Activated CD4-positive, alpha-beta T cell treated with anti-CD3 and anti-CD28 coated beads, Interleukin-2, amount 10 ng/mL, durations not matched to agents 24 days and 14 days (primary cell): ENCODE measurements at places on chromosomes 13 and 19. TPM values are rescaled to one million over a fixed set of nuclear protein-coding genes. Genes with fewer than 3 reads are reported as not detected.

Gene ZNF667
- total RNA-seq = not detected in 2 replicates

Gene TMTC4
- total RNA-seq = 22.5 and 25.3 TPM in 2 replicates

Gene ICAM5
- 3.0 and 3.8 TPM in 2 replicates for total RNA-seq

Gene ELSPBP1
- total RNA-seq = not detected in 2 replicates

Gene CPT1C
- 3.4 and 3.6 TPM in 2 replicates for total RNA-seq

DNA sequence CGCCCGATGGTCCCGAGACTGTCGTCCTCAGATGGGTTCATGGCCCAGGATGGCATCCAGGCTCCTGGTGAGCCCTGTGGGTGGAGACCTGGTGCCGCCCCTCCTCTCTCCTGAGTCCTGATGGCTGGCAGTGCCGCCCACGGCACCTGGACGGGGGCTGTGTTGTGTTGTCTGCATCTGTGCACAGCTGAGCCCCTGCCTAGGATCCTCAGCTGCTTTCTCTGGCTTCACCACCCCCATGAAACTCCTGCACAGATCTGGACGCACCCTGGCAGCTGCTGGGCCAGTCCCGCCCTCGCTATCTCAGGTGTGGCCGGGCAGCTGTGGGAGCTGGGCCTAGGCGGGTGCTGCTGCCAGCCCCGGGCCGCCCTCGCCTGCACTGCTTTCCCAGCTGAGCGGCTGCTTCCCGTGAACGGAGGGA, 27.7 kb downstream of the MCF2L start:
- H3K36me3 ChIP-seq = no peaks in the 10 kb centered on the region
- H3K27ac ChIP-seq = no peak overlapping the region
- no peak overlapping the region for H3K4me3 ChIP-seq
- no peaks in the 10 kb centered on the region for H3K27me3 ChIP-seq
- H3K4me1 ChIP-seq = no peaks in the 10 kb centered on the region

DNA sequence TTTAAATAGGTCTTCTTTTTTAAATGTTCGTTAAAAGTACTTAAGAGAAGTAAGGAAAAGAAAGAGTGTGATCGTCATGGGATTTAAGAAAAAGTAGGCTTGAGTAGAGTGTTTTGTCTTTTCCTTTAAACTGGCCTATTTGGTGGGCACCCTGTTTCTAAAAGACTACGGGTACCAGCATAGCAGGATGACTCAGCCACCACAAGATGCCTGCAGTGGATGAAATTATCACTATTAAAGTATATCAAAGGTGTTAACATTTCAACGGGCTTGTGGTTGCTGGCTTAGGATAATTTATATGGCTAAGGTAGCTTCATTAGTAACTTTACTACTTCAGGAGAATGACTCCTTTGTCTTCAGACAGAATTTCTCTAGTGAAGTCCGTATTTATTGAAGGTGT, 112.6 kb downstream of the STARD13 start:
- H3K27me3 ChIP-seq = no peaks in the 10 kb centered on the region
- DNase-seq = no peak
- H3K36me3 ChIP-seq = no peaks in the 10 kb centered on the region
- H3K4me1 ChIP-seq = peaks cover 8% of the 10 kb centered on the region
- no peak overlapping the region for H3K27ac ChIP-seq

DNA sequence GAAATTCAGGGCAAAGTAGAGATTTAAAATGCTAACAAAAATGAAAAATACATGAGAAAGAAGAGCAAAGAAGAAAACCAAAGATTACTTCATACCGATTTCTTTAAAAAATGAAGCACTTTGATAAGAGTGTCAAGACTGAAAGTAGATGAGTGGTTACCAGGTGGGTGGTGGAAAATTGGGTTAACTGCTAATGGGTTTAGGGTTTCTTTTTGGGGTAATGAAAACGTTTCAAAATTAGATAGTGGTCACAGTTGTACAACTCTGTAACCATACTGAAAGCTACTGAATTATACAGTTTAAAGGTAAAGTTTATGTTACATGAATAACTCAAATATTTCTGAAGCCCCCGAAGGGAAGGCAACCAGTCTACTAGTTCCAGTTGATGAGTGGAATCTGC, 179.4 kb downstream of the NDFIP2 start:
- no peak overlapping the region for H3K4me3 ChIP-seq
- H3K27me3 ChIP-seq = peaks cover 13% of the 10 kb centered on the region

DNA sequence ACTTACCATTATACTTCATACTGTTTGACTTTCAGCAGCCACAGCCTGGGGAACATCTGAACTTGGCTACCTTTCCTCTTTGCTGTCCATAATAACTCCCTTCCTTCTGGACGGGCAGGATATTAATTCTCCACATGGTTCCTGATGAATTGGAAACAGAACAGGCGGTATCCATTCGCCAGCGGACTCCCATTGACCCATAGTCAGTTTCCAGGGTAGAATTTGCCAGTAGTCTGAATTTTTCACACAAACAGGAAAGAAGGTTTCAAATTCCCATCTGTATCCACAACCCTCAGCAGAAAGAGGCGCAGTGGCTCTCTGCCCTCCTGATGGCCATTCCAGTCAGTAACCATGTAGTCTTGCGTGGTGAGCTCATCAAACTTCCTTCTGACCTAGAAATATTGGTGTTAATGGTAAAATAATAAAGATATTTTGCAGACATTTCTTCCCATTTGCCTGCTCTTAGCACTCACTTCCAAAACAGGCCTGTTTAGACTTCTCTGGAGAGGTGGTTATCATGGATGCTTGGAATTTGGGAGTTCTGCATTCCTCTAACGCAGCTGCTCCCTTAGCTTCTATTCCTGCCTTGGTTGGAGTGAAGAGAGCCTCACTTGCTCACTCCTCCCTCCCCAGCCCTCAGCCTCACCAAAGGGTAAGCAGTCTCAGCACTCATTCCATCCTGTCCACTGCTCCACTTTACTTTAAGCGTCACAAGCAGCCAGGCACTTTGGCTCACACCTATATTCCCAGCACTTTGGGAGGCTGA, 75.0 kb upstream of the OXGR1 start:
- no peaks in the 10 kb centered on the region for H3K36me3 ChIP-seq
- no peak overlapping the region for H3K4me3 ChIP-seq
- no peak overlapping the region for H3K27ac ChIP-seq

- peaks cover 19% of the 10 kb centered on the region for H3K4me1 ChIP-seq
- H3K4me3 ChIP-seq = no peak overlapping the region
- no peak for DNase-seq
- peaks cover 12% of the 10 kb centered on the region for H3K36me3 ChIP-seq
- no peaks in the 10 kb centered on the region for H3K27me3 ChIP-seq
Measured at GRCh38 chr13:97235549-97236231, 13.6 kb downstream of the MBNL2 start.

GRCh38 chr13:99294958-99295357, 12.2 kb downstream of the GPR183 start:
- no peaks in the 10 kb centered on the region for H3K27me3 ChIP-seq
- peak; percentile 61 for DNase-seq
- H3K4me1 ChIP-seq = peaks cover 59% of the 10 kb centered on the region
- peak overlapping the region; percentile 63 for H3K4me3 ChIP-seq
- H3K27ac ChIP-seq = peak overlapping the region; percentile 77
- peaks cover 47% of the 10 kb centered on the region for H3K36me3 ChIP-seq

DNA sequence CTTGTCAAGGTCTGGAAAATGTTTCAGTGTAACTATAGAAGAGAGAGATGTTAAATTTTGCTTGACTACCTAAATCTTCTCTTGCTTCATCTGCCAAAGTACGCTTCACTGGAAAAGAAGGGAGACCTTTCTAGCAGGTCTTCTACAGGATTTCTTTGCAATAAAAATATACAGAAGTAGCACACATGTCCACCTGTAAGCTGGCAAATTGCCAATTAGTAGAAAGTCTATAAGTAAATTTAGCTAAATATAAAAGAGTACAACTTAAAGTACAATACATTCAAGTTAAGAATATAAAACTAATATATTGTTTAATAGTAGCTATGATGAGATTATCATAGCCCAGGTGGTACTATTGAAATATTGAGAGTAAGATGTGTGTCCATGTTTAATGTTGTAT, 128.5 kb upstream of the EDNRB start:
- no peak for DNase-seq
- H3K36me3 ChIP-seq = no peaks in the 10 kb centered on the region
- no peak overlapping the region for H3K27ac ChIP-seq
- H3K4me3 ChIP-seq = no peak overlapping the region
- peaks cover 1% of the 10 kb centered on the region for H3K27me3 ChIP-seq
- H3K4me1 ChIP-seq = no peaks in the 10 kb centered on the region

DNA sequence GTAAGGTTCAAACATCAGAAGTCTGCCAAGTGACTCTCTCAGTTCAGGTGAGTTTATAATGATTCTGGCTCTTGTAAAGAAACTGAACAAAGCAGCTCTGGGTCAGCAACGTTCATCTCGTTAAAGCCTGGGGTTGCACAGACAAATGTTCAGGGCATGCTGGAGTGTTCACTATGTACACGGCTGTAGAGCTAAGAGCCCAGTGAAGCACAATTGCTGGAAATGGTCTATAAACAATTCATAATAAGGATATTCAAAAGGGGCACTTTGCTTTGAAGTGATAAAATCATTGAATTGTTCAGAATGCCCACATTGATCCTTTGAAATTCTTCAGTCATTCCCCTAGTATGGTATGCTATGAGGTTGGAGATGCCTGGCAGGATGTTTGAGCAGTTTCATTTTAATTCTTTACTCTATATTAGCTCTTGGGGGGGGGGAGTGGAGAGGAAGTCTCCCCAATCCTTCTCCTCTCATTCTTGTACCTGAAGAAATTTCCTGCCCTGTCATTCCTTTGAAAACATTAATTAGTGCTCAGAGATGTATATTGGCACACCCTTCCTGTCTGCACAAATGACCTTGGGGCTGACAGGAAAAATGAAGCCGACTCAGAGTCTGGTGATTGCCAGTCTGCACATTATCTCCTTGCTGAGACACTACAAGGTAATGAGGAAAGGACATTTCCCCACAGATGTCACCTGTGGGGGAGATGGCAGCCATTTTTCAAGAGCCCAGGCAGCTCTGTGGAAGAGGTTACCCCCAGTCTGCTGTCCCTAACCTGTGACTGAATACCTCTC, 145.5 kb downstream of the DLEU7 start:
- no peak overlapping the region for H3K4me3 ChIP-seq
- H3K36me3 ChIP-seq = no peaks in the 10 kb centered on the region
- no peaks in the 10 kb centered on the region for H3K4me1 ChIP-seq
- DNase-seq = no peak

DNA sequence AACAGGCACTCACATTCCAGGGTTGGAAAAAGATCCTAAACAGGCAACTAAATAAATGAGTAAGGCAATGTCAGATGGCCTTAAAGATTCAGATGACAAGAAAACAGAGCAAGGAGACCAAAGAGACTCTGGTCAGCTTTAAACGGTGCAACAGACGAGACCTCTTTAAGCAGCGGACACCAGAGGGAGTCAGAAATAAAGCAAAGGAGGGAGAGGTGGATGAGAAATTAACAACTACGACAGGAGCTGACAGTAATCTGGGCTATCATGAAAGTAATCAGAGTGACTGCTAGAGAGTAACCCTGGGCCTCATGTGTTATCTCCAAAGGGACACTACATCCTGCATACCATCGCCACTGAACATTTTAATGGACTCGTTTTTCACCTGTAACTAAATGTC, 1.1 kb downstream of the ZNF550 start:
- peaks cover 55% of the 10 kb centered on the region for H3K36me3 ChIP-seq
- peak overlapping the region; percentile 99 for H3K4me3 ChIP-seq
- DNase-seq = no peak
- peaks cover 23% of the 10 kb centered on the region for H3K4me1 ChIP-seq
- peak overlapping the region; percentile 94 for H3K27ac ChIP-seq
- H3K27me3 ChIP-seq = no peaks in the 10 kb centered on the region

- H3K36me3 ChIP-seq = peaks cover 4% of the 10 kb centered on the region
- no peaks in the 10 kb centered on the region for H3K27me3 ChIP-seq
- H3K27ac ChIP-seq = peak overlapping the region; percentile 65
- H3K4me3 ChIP-seq = peak overlapping the region; percentile 67
Measured at GRCh38 chr19:9865732-9866501, 30.8 kb downstream of the PIN1 start.

GRCh38 chr19:31301306-31301980, 47.8 kb downstream of the TSHZ3 start:
- no peaks in the 10 kb centered on the region for H3K36me3 ChIP-seq
- no peak for DNase-seq
- H3K4me3 ChIP-seq = no peak overlapping the region
- H3K4me1 ChIP-seq = no peaks in the 10 kb centered on the region
- H3K27me3 ChIP-seq = peaks cover 2% of the 10 kb centered on the region
- no peak overlapping the region for H3K27ac ChIP-seq

DNA sequence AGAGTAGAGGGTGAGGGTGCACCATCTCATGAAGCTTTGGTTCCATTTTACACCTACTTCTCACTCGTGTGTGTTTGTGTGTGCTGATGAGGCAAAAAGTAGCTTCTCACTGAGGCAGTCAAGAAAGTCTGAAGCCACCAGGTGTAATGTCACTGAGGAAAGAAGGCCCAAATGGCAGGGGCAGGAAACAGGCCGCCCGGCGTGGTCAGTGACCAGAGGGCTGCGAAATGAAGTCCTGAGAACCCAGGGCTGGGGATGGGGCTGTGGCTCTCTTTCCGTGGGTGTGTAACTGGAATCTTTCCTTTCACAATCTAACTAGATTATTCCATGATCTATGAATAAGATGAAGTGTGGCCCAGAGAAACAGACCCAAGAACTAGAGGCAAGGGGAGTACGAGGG, 25.5 kb upstream of the TFDP1 start:
- H3K4me3 ChIP-seq = no peak overlapping the region
- H3K36me3 ChIP-seq = no peaks in the 10 kb centered on the region

DNA sequence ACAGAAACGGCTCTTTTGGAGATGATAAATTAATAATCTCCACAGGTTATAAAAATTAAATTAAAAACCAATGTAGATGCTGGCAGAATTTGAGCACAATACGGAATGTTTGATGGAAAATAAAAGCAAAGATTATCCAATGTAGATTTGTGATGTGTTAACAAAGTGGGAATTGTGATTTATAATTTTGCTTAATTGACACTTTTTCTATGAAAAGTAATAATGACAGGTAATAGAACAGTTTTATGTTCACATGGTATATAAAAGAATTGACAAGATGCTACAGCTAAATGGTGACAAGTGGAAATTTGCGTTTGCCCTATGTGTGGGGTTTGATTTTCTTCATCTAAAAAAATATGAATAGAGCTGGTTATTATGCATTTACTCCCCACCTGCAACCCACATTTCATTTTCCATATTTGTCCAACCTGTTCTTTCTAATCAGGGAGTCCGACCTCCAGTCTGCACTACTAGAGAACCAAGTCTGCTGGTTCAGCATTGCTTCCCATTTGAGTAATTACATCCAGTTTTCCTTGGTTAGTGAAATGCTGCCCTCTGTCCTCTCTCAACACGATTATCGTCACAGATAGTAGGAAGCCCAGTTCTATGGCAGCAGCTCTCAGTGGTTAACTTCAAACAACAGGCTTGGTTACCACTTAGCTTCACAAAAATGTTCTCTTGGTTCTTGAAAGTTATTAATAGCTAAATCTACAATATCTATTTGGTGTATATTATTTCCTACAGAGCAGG, 61.4 kb upstream of the SLITRK1 start:
- no peak overlapping the region for H3K4me3 ChIP-seq
- no peak overlapping the region for H3K27ac ChIP-seq
- no peaks in the 10 kb centered on the region for H3K4me1 ChIP-seq
- no peaks in the 10 kb centered on the region for H3K36me3 ChIP-seq

GRCh38 chr13:114067886-114068651, 64.4 kb downstream of the RASA3 start:
- H3K4me1 ChIP-seq = peaks cover 51% of the 10 kb centered on the region
- H3K4me3 ChIP-seq = peak overlapping the region; percentile 75
- H3K27me3 ChIP-seq = no peaks in the 10 kb centered on the region
